ENCODE measurements at places on chromosomes 12 and 14. TPM values are rescaled to one million over a fixed set of nuclear protein-coding genes. Genes with fewer than 3 reads are reported as not detected.

Gene VASH1
- 2.2 TPM for polyA plus RNA-seq

Gene FOXG1
- polyA plus RNA-seq = 0.04 TPM

Gene MLEC
- 114 TPM for polyA plus RNA-seq

DNA sequence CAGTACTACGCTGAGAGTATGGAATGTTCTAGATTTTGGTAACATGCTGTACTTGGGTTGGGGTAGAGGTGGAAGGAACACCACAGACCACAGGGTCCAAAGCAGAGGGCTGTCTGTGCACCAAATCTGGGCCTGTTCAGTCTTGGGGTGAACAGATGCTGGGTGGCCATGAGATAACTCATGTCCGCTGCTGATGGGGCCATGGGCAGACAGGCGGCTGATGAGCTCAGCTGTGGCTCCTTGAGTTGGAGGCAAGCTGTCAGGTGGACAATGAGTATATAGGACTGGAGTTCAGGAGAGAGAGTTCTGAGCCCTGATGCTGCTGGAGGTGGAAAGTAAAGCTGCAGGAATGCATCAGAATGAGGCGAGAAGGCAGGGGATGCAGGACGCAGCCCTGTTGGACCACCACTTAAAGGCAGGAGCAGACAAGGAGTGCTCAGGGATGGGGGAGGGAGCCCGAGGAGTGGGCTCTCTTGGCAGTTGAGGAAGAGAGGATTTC lies 6.2 kb downstream of the SMIM41 start:
- H3K36me3 ChIP-seq = no peaks in the 10 kb centered on the region
- no peaks in the 10 kb centered on the region for H3K27me3 ChIP-seq
- DNase-seq = no peak
- H3K4me3 ChIP-seq = no peak overlapping the region
- H3K4me1 ChIP-seq = peaks cover 24% of the 10 kb centered on the region

GRCh38 chr12:460261-461230 lies 807 bp downstream of the B4GALNT3 start:
- H3K4me3 ChIP-seq = peak overlapping the region; percentile 56
- H3K36me3 ChIP-seq = no peaks in the 10 kb centered on the region
- peak; percentile 51 for DNase-seq
- no peak overlapping the region for H3K27ac ChIP-seq

DNA sequence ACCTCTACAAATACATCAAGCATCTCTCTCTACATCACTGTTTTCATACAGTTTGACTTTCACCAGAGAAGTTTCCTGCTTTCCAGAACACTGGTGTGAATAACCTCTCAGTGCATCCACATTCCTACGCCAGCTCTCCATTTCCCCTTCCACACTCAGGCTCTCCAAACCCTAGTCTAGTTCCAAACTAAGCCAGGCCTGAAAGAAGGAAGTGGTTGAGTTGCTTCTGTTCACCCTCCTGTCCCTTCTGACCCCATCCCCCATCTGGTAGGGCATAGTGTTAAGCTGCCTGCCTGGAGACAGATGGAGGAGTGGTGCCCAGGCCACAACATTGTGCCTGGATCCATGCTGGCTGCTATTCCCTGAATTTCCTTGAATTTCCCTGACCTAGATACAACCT lies 132.4 kb downstream of the GPR65 start:
- no peak for DNase-seq
- H3K4me1 ChIP-seq = no peaks in the 10 kb centered on the region
- H3K27me3 ChIP-seq = 0 out of 2 replicates have a peak, but pooled peaks cover 5% of the 10 kb centered on the region

- H3K4me1 ChIP-seq = peaks cover 32% of the 10 kb centered on the region
- H3K27ac ChIP-seq = no peak overlapping the region
- no peaks in the 10 kb centered on the region for H3K27me3 ChIP-seq
- no peaks in the 10 kb centered on the region for H3K36me3 ChIP-seq
- H3K4me3 ChIP-seq = no peak overlapping the region
Measured at GRCh38 chr12:110566993-110567392, 16.1 kb downstream of the PPTC7 start.

DNA sequence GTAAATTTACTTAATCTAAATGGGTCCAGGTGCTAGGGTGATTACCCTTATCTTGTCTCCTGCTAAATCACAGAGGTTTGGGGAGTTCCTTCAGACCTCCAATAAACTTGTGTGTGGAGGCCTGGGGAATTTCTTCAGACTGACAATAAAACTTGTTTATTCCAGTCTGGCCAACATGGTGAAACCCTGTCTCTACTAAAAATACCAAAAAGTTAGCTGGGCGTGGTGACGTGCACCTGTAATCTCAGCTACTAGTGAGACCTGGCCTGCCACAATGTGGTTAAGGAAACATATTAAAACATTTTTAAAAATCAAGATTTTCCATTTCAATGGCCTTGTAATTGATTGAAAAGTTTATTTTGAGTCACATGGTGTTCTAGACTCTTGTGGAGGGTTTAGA lies 126.9 kb upstream of the FGD4 start:
- H3K36me3 ChIP-seq = no peaks in the 10 kb centered on the region
- H3K27me3 ChIP-seq = no peaks in the 10 kb centered on the region
- no peak for DNase-seq
- no peak overlapping the region for H3K4me3 ChIP-seq
- H3K4me1 ChIP-seq = no peaks in the 10 kb centered on the region

- peaks cover 33% of the 10 kb centered on the region for H3K36me3 ChIP-seq
- no peak overlapping the region for H3K27ac ChIP-seq
- no peak overlapping the region for H3K4me3 ChIP-seq
- no peaks in the 10 kb centered on the region for H3K27me3 ChIP-seq
Measured at GRCh38 chr12:123264642-123265041, 7.0 kb downstream of the CDK2AP1 start.

- H3K27me3 ChIP-seq = no peaks in the 10 kb centered on the region
- H3K36me3 ChIP-seq = no peaks in the 10 kb centered on the region
- peak overlapping the region; percentile 91 for H3K27ac ChIP-seq
- H3K4me3 ChIP-seq = peak overlapping the region; percentile 58
- peaks cover 32% of the 10 kb centered on the region for H3K4me1 ChIP-seq
- DNase-seq = no peak
Measured at GRCh38 chr14:103540821-103541708, 12.1 kb downstream of the TRMT61A start.

DNA sequence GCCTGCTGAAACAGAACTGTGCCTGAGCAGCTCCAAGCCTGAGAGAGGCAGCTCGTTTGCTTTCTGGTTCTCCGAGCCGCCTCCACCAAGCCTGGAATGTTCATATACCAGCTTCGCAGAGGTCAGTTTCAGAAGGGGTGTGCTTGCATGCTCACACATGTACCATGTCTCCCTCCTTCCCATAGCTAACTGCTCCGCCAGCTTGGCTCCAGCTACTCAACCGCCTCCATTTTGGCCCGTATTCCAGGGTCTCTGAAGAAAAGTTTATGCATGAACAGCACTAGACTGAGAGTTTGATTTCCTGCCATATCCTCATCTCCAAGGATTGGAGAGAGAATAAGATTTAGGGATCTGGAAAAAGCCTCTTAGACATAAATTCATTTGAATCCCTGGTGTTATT lies 103.7 kb downstream of the SMOC1 start:
- no peaks in the 10 kb centered on the region for H3K36me3 ChIP-seq
- no peak overlapping the region for H3K4me3 ChIP-seq
- no peak for DNase-seq
- no peaks in the 10 kb centered on the region for H3K27me3 ChIP-seq
- no peaks in the 10 kb centered on the region for H3K4me1 ChIP-seq

DNA sequence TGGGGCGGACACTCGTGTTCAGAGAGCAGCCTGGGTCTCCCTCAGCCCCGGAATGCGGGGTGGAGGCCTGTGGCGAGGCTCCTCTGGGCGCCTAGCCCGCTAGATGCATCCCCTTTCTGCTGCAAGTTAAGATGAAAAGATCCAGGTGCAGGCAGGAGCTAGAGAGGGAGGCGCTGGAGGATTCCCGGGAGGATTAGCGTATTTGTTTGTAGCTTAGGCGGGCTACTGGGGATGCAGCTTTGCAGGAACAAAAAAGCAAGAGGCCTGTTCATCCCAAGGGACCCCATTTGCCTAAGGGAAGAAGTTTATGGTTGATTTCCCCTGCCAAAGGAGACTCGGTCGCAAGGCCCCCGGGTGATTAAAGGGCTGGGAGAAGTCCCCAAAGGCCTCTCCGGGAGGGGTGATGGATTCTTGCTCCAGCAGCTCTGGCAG lies 824 bp downstream of the CCDC177 start:
- H3K27ac ChIP-seq = no peak overlapping the region
- peak; percentile 7 for DNase-seq
- H3K4me1 ChIP-seq = no peaks in the 10 kb centered on the region
- H3K27me3 ChIP-seq = peaks cover 71% of the 10 kb centered on the region
- no peaks in the 10 kb centered on the region for H3K36me3 ChIP-seq
- no peak overlapping the region for H3K4me3 ChIP-seq

DNA sequence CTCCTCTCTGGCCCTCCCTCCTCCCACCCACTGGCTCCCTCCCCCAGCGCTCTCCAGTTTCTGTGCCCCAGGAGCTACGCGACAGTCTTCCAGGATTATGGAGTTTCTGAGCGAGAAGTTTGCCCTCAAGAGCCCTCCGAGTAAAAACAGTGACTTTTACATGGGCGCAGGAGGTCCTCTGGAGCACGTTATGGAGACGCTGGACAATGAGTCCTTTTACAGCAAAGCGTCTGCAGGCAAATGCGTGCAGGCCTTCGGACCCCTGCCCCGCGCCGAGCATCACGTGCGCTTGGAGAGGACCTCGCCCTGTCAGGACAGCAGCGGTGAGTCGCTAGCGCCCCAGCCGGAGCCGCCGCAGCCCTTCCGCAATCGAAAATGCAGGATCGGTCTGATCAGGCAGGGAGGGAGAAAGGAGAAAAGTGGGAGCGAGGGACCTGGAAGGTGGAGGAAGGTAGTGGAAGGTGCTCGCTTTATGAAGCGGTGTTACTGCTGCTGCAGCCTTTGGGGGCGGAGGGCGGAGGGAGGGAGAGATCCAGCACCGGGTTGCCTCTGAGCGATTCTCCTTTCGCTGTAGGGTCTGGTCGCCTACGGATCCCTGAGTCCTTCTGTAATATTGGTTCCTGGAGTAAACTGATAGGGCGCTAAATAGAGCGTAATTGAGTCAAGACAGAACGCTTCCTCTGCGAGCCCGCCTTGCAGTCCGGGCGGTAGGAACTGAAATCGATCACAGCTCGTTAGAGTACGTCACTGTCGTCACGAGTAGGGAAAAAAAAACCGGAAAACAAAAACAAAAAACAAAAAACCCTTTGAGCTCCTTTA lies at the start of gene ALX1:
ALX1 (plus strand) TSS at position 56 of the 819 bp plus-strand sequence; CDS start at position 98, 42 bp downstream.
- H3K4me3 ChIP-seq = peak within 1 kb of the TSS; percentile 68
- H3K27ac ChIP-seq = no peak within 1 kb of the TSS
- no peaks in the 10 kb centered on the region for H3K4me1 ChIP-seq
- DNase-seq = peak; percentile 50

- no peaks in the 10 kb centered on the region for H3K27me3 ChIP-seq
- 0 out of 2 replicates have a peak, but pooled peaks cover 3% of the 10 kb centered on the region for H3K36me3 ChIP-seq
- H3K4me1 ChIP-seq = peaks cover 18% of the 10 kb centered on the region
Measured at GRCh38 chr14:77100961-77101360, 2.9 kb downstream of the CIPC start.

DNA sequence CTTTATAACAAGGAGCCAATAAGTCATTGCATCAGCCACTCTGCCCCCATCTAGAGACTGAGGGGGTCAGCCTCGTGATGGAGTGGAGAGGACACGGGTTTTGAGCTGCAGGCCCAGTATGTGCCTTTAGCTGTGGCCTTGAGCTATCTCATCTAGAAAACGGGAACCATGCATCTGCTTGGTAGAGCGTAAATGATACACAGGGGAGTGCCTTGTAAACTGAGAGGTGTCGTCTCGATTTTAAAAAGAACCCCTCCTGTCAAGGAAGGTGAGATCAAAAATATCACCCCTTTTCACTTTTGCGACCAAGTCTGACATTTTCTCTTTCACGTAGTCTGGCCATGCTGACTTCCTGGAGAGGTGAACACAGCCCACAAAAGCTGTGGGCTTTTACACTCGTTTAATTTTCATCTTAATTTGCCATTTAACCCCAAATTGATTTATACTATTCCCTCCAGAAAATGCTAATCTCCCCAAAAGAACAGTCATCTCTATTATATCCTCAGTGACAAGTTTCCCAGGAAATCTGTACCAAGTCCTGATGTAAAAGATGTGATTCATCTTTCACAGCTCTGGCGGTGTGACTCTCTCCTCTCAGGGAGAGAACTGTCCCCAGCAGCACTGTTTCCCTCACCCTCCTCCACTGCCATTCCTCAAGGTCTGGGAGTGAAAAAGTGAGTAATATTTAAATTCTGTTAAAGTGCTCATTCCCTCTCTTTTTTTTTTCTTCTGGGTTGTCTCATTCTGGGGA lies 30.6 kb downstream of the VCPKMT start:
- H3K27ac ChIP-seq = peak overlapping the region; percentile 53
- no peak overlapping the region for H3K4me3 ChIP-seq
- H3K36me3 ChIP-seq = no peaks in the 10 kb centered on the region

- no peak overlapping the region for H3K27ac ChIP-seq
- no peaks in the 10 kb centered on the region for H3K4me1 ChIP-seq
- no peaks in the 10 kb centered on the region for H3K27me3 ChIP-seq
- no peaks in the 10 kb centered on the region for H3K36me3 ChIP-seq
- DNase-seq = peak; percentile 61
- no peak overlapping the region for H3K4me3 ChIP-seq
Measured at GRCh38 chr12:130764073-130764472, 48.0 kb upstream of the RIMBP2 start.

DNA sequence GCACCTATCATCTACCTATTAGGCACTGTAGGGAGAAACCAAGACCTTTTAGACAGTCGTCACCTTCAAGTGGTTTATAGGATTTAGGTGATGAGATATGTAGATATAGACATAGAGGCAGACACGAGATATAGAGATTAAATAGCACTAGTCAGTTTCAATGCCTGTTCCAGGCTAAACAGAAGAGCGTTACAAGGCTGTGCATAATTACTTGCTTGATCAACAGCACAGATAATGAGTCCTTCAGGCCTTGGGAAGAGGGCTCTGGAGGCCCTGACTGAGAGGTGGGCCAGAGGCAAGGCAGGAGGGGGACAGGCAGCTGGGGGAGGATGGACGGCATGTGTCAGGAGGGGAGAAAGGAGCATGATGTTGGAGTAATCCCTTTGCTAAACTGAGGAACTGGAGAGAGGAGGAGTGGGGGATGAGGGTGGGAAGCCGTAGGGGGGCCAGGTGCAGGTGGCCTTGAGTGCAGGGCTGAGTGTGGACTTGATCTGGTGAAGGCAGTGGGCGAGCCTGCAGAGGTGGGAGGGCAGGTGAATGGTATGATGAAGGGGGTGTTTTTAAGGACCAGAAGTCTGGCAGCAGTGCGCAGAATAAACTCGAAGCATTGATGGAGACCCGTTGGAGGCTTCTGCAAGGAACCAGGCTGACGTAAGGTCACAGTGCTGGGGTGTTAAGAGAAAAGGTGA lies 43.9 kb upstream of the ATP23 start:
- no peaks in the 10 kb centered on the region for H3K36me3 ChIP-seq
- H3K27me3 ChIP-seq = no peaks in the 10 kb centered on the region
- DNase-seq = no peak
- peak overlapping the region; percentile 65 for H3K4me3 ChIP-seq
- peaks cover 59% of the 10 kb centered on the region for H3K4me1 ChIP-seq

- no peak for DNase-seq
- no peak overlapping the region for H3K4me3 ChIP-seq
- H3K36me3 ChIP-seq = no peaks in the 10 kb centered on the region
- H3K4me1 ChIP-seq = peaks cover 3% of the 10 kb centered on the region
- no peaks in the 10 kb centered on the region for H3K27me3 ChIP-seq
Measured at GRCh38 chr14:25032092-25032784, 17.7 kb downstream of the STXBP6 start.

Data from GM23248 (cell line).